ENCODE measurements at places on chromosomes 11 and 22. TPM values are rescaled to one million over a fixed set of nuclear protein-coding genes. Genes with fewer than 3 reads are reported as not detected.

Gene HTR3A
- not detected for total RNA-seq

Gene ESAM
- total RNA-seq: 190 TPM

Gene LGALS12
- not detected for total RNA-seq

Gene CEND1
- 0.10 TPM for total RNA-seq

Gene DPP3
- 73.5 TPM for total RNA-seq

Gene GTSE1
- total RNA-seq: 8.8 TPM

Gene KCNQ1OT1
- 2.3 TPM for total RNA-seq

Gene GRAMD1B
- 7.5 TPM for total RNA-seq

Gene CARD16
- total RNA-seq: 35.9 TPM

Gene RFPL3
- not detected for total RNA-seq

Gene LARGE2
- not detected for total RNA-seq

Gene OR8D4
- not detected for total RNA-seq

Gene PARVA
- 55.5 TPM for total RNA-seq

Gene ELF5
- not detected for total RNA-seq

Gene TXN2
- total RNA-seq: 28.4 TPM

Gene MPPED2
- total RNA-seq: 0.33 TPM

Gene SULT4A1
- 0.98 TPM for total RNA-seq

Gene CRYAB
- total RNA-seq: 1.6 TPM

Gene KCNJ5
- not detected for total RNA-seq

Gene GAB2
- 46.1 TPM for total RNA-seq

Gene ART5
- total RNA-seq: not detected

Gene RTN4RL2
- total RNA-seq: 0.19 TPM

Gene KCNK4
- total RNA-seq: not detected

Gene MTMR2
- 44.7 TPM for total RNA-seq

Gene OR56A5
- total RNA-seq: not detected

Gene AMPD3
- 2.1 TPM for total RNA-seq

Gene CCDC116
- total RNA-seq: 0.38 TPM

Gene USP2
- total RNA-seq: not detected

Gene OR5B17
- total RNA-seq: not detected

Gene OR52H1
- total RNA-seq: 0.65 TPM

Gene C11orf52
- total RNA-seq: not detected

Gene MRGPRX3
- total RNA-seq: not detected

Gene TRPM5
- not detected for total RNA-seq

Gene C11orf21
- total RNA-seq: not detected

Gene TALDO1
- total RNA-seq: 170 TPM

Gene CDCA5
- total RNA-seq: 9.5 TPM

Gene ROBO3
- total RNA-seq: 20.5 TPM

Gene JHY
- 2.0 TPM for total RNA-seq

Gene UBQLN3
- not detected for total RNA-seq

Gene MPZL2
- 25.8 TPM for total RNA-seq

Gene C11orf16
- not detected for total RNA-seq

Gene FOXRED1
- total RNA-seq: 13.1 TPM

Gene DEUP1
- not detected for total RNA-seq

Gene CFAP300
- total RNA-seq: 0.33 TPM

Measured in vein endothelial cell (primary cell).